NCI-H146 (cell line): ENCODE measurements at places on chromosomes 3 and 15.
A peak's percentile ranks its signal among the peaks of the same experiment; 100 is the strongest.

DNA sequence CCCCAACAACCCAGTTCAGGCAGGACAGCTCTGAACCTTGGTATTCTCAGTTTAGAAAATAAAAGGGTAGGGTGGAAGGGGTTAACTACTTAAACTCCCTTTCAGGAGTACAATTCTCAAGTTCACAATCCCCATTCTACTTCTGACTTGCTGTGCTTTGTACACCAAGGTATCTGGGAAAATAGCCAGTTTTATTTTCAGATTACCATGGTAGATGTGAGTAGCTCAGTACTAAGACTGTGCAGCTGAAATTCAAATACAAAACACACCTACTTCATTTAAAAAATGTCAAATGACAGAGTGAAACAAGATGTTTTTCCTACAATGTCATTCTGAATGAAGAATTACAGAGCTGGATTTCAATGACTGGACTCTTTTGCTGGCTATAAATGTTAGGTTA lies 27.4 kb downstream of the SLC7A14 start:
- no peak for DNase-seq

GRCh38 chr3:187719628-187720336 lies 17.4 kb upstream of the RTP2 start:
- no peak for DNase-seq

GRCh38 chr15:77311618-77312398 lies 108.1 kb downstream of the PEAK1 start:
- no peak for DNase-seq

GRCh38 chr3:156750191-156750873 lies 75.8 kb upstream of the LEKR1 start:
- peak; percentile 39 for DNase-seq

GRCh38 chr15:42218953-42219592 lies 11.0 kb upstream of the VPS39 start:
- no peak for DNase-seq

DNA sequence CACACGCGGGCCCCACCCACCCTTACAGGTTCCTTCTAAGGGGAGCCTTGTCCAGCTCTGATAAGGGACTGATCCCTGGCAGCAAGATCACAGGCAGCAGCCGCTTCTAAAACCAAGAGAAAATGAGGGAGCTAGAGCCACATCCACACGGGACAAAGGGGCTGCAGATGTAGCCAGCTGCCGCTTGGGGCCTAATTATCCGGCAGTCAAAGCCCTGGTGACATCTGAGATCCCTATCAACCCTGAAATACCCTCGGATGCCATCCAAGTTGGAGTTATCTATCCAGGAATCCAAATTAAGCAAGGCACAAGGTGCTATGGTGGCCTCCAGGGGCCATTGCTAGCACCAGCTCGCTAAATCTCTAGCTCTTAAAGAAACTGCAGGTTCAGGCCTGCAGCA lies 248.3 kb downstream of the VPS13C start:
- DNase-seq, result no peak

- DNase-seq, result no peak
Observed at GRCh38 chr3:37139567-37140052, 34.8 kb downstream of the LRRFIP2 start.

GRCh38 chr3:69591164-69591736 lies 148.0 kb upstream of the MITF start:
- no peak for DNase-seq

- DNase-seq, result no peak
Observed at GRCh38 chr15:60228101-60228500, 169.7 kb downstream of the ANXA2 start.

DNA sequence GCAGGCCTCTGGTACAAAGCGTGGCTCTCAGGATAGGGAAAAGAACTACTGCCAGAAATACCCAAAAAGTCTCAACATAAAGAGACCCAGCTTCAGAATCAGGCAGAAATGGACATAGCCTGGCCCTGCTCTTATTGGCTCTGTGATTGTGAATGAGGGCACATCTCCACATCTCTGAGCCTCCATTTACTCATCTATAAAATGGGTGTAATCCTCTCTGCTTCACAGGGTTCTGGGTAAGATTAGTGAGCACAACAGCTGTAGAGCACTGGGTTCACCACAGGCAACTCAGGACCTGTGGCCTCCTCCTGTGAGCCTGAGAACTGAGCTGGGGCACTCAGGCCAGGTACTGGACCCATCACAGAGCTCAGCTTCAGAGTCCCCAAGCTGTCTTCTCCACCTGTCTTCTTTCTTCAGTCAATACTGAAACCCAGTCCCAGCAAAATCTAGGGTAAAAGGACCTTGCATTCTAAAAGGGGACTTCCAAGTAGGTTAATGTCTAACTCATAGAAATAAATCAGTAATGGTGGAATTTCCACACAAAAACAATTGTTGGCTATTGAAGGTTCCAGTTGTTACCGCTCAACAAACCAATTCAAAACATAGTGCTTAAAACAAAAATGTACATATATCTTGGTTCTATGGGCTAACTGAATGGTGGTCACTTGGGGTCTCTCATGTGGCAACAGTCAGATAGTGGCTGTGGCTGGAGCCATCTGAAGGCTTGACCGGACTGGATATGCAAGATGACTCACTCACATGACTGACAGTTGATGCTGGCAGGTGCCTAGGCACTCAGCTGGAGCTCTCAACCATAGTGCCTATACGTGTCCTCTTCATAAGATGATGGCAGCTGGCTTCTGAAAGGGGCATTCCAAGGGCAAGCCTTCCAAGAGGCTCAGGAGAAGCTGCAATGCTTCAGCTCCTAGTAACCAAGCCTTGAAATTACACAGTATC lies 47.3 kb downstream of the TRIM42 start:
- DNase-seq, result no peak

GRCh38 chr3:66565301-66565700 lies 64.5 kb upstream of the LRIG1 start:
- DNase-seq, result no peak

- no peak for DNase-seq
Observed at GRCh38 chr15:76162036-76162398, 102.2 kb downstream of the TMEM266 start.
